Adipose tissue (tissue), 3 donors: ENCODE measurements at places on chromosomes 1 and 21. TPM values are rescaled to one million over a fixed set of nuclear protein-coding genes. Genes with fewer than 3 reads are reported as not detected.

Gene HES2
- polyA plus RNA-seq = 0.18 TPM

Gene PRUNE1
- 14.2 TPM for polyA plus RNA-seq

Gene INKA2
- polyA plus RNA-seq = 0.66 TPM

Gene SELP
- 20.7 TPM for polyA plus RNA-seq

Gene PEX11B
- 18.3 TPM for polyA plus RNA-seq
